AG04449 (cell line): ENCODE measurements at places on chromosomes 3 and 15.

GRCh38 chr3:82376883-82377282 lies 615.4 kb upstream of the GBE1 start:
- DNase-seq: no peak

DNA sequence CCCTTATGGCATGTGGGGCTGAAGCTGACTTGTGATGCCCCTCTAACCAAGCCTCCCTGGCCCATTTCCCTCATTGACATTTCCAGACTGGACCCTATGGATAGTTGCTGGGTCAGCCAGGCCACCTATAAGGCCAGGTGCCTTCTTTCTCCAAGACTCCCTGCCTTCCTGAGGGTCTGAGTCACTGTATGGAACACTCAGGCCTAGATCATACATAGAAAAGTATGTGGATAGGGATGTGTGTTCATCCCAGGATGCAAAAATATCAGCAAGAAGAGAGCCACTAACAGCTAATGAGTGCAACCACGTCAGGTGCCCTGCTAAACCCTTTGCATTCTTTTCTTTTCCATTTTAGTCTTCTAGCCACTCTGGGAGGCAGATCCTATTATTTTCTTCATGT lies 168.4 kb upstream of the WNT5A start:
- no peak for DNase-seq

DNA sequence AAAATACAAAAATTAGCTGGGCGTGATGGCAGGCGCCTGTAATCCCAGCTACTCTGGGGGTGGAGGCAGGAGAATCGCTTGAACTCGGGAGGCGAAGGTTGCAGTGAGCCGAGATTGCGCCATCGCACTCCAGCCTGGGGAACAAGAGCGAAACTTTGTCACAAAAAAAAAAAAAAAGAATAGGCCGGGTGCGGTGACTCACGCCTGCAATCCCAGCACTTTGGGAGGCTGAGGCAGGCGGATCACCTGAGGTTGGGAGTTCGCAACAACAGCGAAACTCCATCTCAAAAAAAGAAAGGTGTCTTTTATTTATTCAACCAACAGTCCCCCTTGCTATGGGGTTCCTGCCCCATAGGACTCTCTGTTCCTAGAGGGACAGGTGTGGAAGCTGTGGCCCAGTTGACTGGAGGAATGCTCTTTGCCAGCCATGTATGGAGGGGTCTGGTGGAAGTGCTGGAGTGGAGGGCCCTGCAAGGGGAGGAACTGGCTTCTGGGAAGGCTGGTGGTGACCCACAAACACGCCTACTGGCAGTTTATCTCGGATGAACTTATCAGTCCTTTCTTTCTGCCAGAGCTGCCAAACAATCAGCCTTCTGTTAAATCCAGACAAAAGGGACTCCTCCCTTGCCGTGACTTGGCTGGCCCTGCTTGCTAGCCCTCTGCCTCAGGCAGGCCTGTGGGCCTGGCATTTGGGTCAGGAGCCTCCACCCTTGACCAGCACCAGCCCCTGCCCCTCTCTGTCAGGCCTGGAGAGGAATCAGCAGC lies 4.6 kb upstream of the DAG1 start:
- no peak for DNase-seq

DNA sequence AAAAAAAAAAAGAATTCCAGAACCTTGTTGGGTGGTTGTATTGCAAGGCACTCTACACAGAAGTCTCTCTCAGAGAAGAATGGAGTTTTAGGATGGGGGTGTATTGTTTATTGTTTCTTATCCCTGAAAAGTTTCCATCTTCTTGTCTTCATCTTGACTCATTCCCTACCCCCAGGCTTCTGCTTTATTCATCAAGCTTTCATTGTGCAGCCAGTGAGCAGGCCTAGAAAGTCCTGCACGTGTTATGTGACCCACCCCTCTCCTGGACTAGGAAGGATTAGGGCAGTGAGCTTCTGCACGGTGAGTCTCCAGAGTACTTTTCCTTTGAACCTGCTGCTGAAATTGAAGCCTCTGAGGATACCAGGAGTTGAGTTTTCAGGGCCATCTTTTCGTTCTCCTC lies 150.9 kb upstream of the IL12A start:
- no peak for DNase-seq

GRCh38 chr15:71011503-71012155 lies 103.6 kb upstream of the THSD4 start:
- peak; percentile 41 for DNase-seq

DNA sequence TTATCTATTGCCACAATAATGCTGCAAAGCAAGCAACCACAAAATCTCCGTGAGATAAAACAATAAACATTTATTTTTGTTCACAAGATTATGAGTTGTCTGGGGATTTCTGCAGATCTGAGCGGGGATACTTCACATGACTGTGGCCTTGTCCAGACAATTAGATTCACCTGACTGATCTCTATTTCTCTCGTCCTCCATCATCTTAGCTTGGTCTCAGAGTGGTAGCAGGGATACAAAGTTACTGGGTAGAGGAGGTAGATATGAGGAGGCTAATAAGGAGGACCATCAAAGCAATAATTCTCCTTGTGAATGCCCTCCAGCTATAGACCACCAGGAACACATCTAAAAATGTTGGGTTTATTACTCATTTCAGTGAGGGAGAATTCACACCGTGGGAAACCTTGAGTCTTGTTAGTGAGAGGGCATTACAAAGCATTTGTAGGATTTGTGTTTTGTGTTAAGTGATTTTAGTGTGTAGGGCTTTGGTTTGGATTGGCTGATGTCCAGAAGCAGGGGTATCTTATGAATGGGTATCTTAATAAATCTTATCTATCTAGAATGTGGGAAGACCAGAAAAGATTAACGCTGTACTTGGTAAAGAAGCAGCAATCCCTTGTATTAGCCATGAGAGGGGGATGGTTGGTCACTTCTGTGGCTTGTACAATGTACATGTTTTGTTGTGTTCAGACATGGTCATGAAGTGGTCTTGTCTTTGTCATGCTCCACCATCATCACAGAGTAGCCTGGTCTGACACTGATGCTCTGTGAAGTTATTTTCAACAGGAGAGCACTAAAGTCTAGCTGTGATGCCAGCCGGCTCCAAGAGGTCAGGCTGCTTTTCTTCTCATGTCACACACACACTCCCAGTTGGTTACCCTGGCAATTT lies 287.6 kb upstream of the STT3B start:
- DNase-seq: no peak

DNA sequence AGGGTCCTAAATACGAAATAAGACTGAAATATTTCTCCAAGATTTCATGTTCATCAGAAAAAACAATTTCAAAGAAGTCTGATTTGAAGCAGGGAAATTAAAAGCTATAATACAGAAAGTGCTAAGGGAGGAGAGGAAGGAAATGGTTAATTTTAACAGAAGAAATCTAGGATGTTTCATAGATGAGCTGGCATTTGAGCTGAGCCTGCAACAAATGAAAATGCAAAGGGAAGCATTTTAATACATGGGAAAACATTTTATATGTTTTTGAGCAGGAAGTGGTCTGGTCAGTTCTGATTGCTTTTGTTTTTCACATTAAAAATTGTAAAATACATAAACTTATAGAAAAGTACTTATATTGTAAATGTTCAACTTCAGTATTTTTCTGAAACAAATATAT lies 17.2 kb upstream of the RAP2B start:
- DNase-seq: peak; percentile 23

DNA sequence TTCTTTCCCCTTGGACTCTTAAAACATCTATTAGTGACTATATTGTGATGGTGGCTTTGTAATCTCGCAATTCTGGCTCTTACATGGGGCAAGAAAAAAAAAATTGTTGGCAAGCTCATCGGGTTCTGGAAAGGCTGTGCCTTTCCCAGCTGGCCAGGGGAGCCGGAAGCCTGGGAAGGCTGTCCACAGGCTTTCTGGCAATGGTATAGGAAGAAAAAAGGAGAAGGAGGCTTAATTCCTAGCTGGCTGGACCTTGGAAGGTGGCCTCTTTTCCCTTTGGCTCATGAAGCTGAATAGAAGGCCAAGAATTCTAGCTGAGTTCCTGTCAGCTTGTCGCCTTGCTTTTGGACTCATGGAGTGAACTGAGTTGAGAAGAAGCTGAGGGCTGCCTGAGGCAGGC lies 243.5 kb upstream of the SEMA6D start:
- DNase-seq: no peak
